ENCODE measurements at places on chromosomes 4 and X.
A peak's percentile ranks its signal among the peaks of the same experiment; 100 is the strongest.

- no peak for DNase-seq
Observed at GRCh38 chr4:83387012-83387411, 52.4 kb upstream of the HPSE start.

- no peak for DNase-seq
Observed at GRCh38 chr4:141413366-141413765, 192.7 kb downstream of the ZNF330 start.

DNA sequence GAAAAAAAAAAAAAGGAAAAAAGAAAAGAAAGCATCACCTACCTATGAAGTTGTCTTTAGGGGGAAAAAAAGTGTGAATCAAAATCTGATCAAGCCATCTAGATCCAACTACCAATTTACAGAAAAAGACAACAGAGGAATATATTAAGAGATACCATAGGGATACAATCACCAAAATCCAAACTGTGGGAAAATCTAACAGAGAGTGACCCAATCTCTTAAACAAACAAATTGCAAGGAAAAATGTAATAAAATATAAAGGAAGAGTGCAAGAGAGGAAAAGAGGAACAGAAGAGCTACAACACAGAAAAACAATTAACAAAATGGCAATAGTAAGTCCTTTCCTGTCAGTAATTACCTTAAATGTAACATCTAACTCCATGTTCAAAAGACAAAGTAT is 19.0 kb downstream of the THOC2 start:
- DNase-seq, result no peak

DNA sequence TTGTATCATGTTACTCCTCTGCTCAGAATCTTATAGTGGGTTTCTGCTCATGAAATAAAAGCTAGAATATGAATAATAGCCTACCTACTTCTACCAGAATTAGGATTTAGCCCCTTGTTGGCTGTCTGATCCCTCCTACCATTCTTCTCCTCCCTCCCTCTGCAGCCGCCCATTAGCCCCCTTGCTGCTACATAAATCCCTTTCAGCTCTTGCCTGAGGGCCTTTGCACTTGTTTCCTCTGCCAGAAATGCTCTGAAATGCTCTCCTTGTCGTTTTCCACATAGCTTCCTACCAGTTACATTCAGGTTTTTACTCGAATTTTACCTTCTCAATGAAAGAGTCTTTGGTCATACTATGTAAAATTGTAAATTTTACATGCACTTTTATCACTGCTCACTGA is 159.2 kb downstream of the ADGRL3 start:
- no peak for DNase-seq

DNA sequence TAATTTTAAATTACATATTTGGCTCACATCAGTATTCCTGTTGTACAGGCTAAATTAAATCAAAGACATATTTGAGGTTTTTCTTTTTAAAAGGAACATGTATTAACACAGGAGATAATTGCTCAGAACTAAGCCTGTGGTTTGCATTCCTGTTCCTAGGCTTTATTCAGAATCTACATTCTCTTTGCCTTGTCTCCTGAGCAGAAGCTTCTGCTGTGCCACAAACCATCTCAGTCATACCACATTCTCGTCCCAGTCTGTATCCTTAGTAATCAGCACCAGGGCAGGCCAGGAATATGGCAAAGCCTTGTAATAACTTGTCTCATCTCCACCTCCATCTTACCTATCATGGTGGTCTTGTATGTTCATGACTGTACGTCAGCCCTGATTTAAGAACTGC is 162.8 kb downstream of the ARHGAP24 start:
- no peak for DNase-seq

GRCh38 chr4:157079441-157079840 is 3.5 kb downstream of the GLRB start:
- no peak for DNase-seq

GRCh38 chrX:123728016-123728415 is 4.8 kb downstream of the THOC2 start:
- DNase-seq, result no peak

DNA sequence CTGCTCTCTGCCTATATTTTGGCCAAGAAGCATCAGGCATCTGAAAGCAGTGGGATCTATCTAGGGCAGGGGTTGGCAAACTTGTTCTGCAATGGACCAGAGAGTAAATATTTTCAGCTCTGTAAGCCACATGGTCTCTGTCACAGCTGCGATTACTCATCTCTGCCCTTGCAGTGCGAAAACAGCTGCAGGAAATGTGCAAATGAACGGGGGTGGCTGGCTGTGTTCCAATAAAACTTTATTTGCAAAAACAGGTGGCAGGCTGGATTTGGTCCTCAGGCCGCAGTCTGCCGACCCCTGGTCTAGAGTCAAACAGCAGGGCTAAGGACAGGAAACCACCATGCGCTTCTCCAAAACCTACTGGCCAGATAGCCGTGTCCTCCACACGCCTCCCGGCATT is 48.6 kb downstream of the ACOX3 start:
- peak; percentile 50 for DNase-seq
